ENCODE measurements at places on chromosomes 1 and 21. TPM values are rescaled to one million over a fixed set of nuclear protein-coding genes. Genes with fewer than 3 reads are reported as not detected.

Gene GNG12
- total RNA-seq: 46.2 TPM

DNA sequence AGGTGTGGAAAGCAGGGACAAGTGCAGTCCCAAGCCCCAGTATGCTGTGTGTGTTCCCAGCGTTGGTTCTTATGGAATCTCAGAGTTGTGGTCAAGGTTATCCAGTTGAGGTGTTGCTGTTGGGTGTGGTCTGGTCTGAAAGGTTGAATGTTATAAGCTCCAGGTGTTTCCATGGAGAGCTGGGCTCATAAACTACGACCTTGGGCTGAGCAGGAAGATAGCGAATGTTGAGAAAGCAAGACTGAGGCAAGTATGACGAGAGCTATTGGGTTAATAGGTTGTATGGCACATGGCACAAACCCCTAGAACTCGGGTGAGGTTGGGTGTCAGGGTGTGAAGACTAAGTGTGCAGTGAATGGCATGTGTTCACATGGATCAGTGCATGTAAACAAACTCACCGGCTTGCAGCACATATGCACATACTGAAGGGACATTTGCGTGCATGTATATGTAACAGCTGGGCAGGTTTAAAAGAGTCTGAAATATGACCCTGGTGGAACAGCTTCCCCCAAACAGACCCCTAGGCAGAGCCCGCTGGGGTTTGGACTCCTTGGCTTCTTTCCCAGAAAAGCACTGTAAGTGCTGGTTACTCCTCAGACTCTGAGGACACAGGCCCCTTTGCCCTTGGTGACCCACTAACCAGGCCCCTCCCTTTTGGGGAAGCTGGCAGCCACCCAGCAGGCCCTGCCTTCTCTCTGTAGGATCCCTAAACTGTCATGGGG, 117.5 kb downstream of the NAV1 start:
- H3K27ac ChIP-seq: no peak overlapping the region
- no peaks in the 10 kb centered on the region for H3K27me3 ChIP-seq
- peaks cover 6% of the 10 kb centered on the region for H3K4me1 ChIP-seq

DNA sequence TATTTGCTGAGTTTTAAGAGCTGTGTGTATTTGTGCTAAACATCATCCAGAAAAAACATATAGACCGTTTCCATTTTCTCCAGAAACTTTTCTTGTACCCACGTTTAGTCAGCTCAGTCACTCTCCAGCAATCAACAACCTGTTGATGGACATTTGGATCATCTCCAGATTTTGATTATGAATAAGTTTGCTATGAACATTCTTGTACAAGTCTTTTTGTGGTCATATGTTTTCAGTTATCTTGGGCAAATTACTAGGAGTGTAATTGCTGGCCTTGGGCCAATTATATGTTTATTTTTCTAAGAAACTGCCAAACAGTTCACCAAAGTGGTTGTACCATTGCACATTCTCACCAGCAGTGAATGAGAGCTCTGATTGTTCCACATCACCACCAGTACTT, 221.8 kb downstream of the CENPF start:
- no peaks in the 10 kb centered on the region for H3K27me3 ChIP-seq
- no peak overlapping the region for H3K4me3 ChIP-seq
- no peaks in the 10 kb centered on the region for H3K36me3 ChIP-seq

GRCh38 chr21:25881524-25882376, 147.0 kb downstream of the GABPA start:
- H3K27ac ChIP-seq: no peak overlapping the region
- peaks cover 9% of the 10 kb centered on the region for H3K4me1 ChIP-seq
- no peaks in the 10 kb centered on the region for H3K27me3 ChIP-seq
- no peak overlapping the region for H3K4me3 ChIP-seq
- DNase-seq: peak; percentile 71

DNA sequence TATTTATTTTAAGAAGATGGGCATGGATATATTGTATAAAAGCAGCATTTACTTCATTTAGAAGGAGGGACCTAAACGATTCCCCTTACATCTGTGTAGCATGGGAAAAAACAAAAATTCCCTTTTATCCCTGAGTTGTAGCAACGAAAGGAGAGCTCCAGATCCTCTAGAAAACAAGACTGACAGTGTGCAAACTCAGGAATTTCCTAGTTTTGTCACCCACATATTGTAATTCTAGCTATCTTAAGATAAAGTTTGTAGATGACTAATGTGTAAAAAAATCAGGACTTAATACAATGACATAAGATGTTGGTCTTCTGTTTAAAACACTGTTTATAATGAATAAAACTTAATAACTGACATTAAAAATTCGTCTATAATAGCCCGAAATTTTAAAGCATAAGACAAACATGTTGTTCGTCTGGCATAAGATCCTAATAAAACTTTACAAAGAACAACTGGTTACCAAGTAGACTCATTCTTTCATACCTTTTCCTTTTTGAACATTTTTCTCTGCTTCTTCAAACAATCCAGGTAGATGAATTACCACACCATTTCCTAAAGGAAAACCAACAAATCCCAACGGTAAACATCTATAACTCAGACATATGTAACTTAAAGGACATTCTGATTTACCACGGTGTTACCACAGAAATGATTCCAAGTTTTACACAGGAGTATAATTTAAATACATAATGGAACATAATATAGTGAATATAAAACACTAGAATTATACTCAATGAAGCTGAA, 15.2 kb downstream of the ADSS2 start:
- H3K36me3 ChIP-seq: no peaks in the 10 kb centered on the region
- no peaks in the 10 kb centered on the region for H3K4me1 ChIP-seq
- H3K27ac ChIP-seq: no peak overlapping the region
- H3K4me3 ChIP-seq: no peak overlapping the region

DNA sequence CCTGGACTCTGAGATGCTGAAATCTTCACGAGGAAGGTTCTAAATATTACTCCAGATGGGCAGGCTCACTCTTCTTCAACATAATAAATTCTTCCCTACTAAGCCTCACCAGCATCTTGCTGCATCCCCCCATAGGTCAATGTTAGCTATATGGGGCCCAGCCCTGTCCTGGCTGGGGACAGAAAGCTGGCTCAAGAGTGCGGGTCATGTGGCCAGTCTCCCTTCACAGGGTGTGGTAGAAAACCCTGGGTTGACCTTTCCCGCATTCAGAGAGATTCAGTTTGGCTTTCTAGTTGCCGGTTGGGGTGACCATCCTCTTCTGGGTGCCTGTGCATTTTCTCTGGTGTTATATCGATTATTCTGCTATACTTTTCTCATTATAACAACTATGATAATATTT, 19.8 kb upstream of the KPRP start:
- H3K27me3 ChIP-seq: no peaks in the 10 kb centered on the region
- H3K36me3 ChIP-seq: no peaks in the 10 kb centered on the region
- no peaks in the 10 kb centered on the region for H3K4me1 ChIP-seq

DNA sequence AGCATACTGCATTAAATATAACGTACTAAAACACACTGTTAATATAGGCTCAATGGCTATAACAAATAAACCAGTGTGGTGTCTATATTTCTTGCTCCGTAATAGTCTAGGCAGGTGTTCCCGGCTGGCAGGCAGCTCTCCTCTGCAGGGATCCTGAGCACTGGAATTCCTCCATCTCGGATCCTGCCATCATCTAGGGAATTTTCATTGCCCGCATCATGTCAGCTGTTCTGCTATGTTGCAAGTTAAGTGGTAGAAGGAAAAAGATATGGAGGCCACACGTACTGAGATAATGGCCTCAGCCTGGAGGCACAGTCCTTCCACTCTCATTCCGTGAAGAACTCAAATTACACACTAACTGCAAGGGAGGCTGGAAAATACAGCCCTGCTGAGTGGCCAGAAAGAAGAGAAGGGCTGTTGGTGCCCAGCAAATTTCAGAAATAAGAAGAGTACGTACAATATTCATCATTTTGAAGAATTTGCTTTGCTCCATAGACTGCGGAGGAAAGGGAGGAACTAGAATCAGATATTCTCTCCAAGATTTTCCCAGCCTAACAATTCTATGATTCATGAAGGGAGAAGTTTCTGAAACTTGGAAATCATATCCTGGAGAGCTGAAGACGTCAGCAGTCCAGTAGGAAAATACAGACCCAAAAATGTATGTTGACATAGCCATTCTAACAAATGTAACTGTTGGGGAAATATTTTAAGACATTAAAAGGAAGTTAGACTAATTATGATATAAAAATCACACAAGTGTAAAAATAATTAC, 263.3 kb downstream of the MRPL39 start:
- no peak overlapping the region for H3K4me3 ChIP-seq
- no peak overlapping the region for H3K27ac ChIP-seq
- no peak for DNase-seq
- H3K36me3 ChIP-seq: no peaks in the 10 kb centered on the region
- H3K4me1 ChIP-seq: no peaks in the 10 kb centered on the region
- no peaks in the 10 kb centered on the region for H3K27me3 ChIP-seq

DNA sequence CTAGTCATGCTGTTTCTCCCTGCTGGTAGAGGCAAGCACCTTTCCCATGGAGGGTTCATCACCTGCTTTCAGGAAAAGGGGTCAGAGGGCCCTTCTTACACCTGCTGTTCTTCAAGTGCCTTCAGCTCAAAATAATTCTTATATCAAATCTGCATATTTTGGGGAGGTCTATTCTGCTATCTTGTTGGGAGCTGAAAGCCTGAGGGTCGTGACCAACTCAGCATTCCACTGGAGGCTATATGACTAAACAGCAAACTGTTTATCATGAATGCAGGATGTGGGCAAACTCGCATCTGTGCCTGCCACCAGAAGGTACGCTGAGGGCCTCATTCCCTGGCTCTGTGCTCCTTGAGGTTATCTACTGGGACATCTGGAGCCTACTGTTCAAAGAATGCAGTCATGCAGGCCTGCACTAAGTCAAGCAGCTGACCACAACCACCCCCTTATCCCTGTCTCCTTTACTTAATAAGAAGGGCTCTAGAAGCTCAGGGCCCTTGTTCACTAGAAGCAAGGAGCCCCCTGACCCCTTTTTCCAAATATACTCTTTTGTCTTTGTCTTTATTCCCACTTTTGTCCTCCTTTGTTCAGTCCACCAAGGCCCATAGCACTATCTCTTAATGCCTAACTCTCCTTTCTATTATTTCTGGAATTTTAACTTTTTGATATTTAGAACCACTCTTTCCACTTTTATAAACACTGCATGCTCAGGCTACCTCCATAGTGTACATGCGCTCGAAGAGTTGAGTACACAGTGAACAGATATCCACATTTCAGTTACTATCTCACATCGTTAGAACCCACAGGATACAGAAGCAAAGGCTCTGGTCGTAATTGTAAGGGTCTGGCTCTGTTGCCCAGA, 4.5 kb upstream of the TRIM17 start:
- H3K4me1 ChIP-seq: peaks cover 7% of the 10 kb centered on the region
- H3K27me3 ChIP-seq: peaks cover 19% of the 10 kb centered on the region
- H3K4me3 ChIP-seq: no peak overlapping the region
- no peak overlapping the region for H3K27ac ChIP-seq
- DNase-seq: no peak
- no peaks in the 10 kb centered on the region for H3K36me3 ChIP-seq

DNA sequence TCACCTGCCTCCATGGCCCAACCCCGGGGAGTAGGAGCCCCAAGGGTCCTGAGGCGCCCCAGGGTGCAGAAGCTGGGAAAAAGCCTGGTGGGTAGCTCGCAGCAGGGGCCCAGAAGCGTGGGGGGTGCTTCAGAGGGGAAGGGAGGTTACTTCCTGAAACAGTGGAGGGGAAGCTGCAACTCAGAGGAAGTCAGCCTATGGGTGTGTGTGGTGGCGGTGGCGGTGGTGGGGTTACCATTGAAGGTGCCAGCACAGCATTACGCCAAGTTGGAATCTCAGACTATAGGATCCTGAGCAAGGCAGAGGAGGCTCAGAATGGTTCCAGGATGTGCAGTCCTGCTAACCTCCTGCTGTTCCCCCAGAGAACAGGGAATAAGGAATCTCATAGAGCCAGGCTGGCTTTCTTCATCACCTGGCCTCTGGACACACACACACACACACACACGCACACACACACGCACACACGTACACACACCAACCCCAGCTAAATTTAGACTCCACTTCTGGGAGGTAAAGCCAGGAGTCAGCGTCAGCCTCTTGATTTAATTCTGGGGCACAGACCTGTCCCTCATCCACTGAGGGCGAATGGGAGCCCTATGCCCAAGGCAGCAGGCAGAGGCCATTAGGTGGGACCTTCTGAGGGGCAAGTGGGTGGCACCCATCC, 1.3 kb downstream of the DENND4B start:
- H3K27me3 ChIP-seq: no peaks in the 10 kb centered on the region
- H3K4me1 ChIP-seq: peaks cover 8% of the 10 kb centered on the region
- H3K4me3 ChIP-seq: peak overlapping the region; percentile 75
- peak; percentile 45 for DNase-seq
- H3K27ac ChIP-seq: peak overlapping the region; percentile 97
- peaks cover 32% of the 10 kb centered on the region for H3K36me3 ChIP-seq

- no peak overlapping the region for H3K4me3 ChIP-seq
- peaks cover 11% of the 10 kb centered on the region for H3K4me1 ChIP-seq
- DNase-seq: peak; percentile 57
- no peak overlapping the region for H3K27ac ChIP-seq
- no peaks in the 10 kb centered on the region for H3K27me3 ChIP-seq
- no peaks in the 10 kb centered on the region for H3K36me3 ChIP-seq
Observed at GRCh38 chr1:116111524-116112021, 374 bp downstream of the MAB21L3 start.

DNA sequence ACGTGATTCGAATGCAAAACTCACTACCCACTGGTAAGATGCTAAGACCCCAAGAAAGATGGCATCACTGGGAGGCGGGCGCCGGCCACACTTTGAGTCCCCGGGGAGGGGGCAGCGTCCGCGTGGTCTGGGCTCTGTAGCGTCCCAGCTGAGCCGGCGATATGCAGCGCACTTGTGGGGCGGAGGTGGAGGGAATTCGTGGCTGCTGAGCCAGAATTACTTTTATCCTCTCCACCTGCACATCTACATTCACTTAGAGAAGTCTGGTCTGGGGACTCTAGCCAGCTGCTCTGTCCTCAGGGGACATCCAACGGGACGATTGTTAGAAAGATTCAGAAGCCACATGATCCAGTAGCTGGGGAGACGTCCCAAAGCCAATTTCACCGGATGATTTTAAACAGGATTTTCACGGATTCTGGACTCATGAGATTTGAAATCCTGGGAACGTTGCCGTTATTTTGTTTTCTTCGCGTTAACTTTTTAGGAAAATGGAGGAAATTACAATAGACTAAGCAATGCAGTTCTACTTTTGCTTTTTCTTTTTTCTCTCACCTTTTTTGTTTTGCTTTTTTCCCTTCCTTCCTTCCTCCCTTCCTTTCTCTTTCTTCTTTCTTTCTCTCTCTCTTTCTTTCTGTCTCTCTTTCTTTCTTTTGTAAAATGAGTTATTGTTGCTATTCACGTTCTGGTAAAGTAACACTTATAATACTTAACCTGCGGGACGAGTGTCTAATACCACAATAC, 1.3 kb downstream of the JAM2 start:
- H3K27me3 ChIP-seq: no peaks in the 10 kb centered on the region
- no peaks in the 10 kb centered on the region for H3K36me3 ChIP-seq
- DNase-seq: peak; percentile 74
- H3K27ac ChIP-seq: peak overlapping the region; percentile 80
- H3K4me3 ChIP-seq: peak overlapping the region; percentile 57

Gene C1orf232
- total RNA-seq: not detected

Gene BATF3
- total RNA-seq: 2.4 TPM

GRCh38 chr1:10932088-10932487, 80.4 kb upstream of the TARDBP start:
- H3K4me1 ChIP-seq: no peaks in the 10 kb centered on the region
- H3K27me3 ChIP-seq: no peaks in the 10 kb centered on the region
- no peak overlapping the region for H3K27ac ChIP-seq
- H3K36me3 ChIP-seq: no peaks in the 10 kb centered on the region
- DNase-seq: no peak

Data from lung (tissue), 17 donors.